ENCODE measurements at places on chromosomes 5 and 9.

GRCh38 chr5:10253390-10253789, 3.3 kb downstream of the CCT5 start:
- DNase-seq, result no peak

- DNase-seq, result no peak
Observed at GRCh38 chr5:64019746-64020145, 57.5 kb upstream of the HTR1A start.

DNA sequence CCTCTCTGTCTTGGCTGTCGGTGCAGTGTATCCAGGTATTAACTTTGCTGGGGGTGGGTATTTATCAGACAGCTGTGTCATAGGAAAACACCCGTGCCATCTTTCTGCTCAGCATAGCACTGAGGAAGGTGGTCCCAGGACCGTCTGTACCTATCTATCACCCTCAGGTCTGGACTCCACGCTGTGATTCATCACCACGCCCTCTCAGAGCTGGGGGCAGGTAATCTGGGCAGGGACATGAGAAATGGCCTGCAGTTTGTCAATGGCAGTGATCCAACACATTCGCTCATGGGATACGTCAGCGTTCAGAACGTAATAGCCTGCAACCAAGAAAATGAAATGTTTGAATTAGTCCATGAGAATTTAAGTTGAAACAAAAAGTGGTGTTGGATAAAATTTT, 151.6 kb upstream of the MAP1B start:
- no peak for DNase-seq

GRCh38 chr9:92180002-92180400, 64.8 kb upstream of the SPTLC1 start:
- DNase-seq, result no peak

DNA sequence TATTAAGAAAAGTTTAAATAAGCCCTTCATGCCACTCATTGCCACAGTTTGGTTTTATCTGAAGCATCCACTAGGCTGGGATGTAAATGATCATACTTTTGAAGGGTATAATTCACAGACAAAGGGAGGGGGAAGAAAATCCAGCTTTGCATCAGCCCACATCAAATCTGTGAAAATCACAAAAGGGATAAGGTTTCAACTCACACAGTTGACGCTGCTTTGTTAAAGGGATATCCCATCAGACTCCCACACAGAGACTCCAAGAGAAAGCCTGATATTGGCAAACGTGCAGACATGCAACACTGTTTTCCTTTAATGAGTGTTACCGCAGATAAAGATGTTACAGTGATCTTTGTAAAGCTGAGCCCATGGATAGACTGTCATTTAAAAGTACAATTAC, 602.9 kb downstream of the TLE1 start:
- DNase-seq, result no peak

DNA sequence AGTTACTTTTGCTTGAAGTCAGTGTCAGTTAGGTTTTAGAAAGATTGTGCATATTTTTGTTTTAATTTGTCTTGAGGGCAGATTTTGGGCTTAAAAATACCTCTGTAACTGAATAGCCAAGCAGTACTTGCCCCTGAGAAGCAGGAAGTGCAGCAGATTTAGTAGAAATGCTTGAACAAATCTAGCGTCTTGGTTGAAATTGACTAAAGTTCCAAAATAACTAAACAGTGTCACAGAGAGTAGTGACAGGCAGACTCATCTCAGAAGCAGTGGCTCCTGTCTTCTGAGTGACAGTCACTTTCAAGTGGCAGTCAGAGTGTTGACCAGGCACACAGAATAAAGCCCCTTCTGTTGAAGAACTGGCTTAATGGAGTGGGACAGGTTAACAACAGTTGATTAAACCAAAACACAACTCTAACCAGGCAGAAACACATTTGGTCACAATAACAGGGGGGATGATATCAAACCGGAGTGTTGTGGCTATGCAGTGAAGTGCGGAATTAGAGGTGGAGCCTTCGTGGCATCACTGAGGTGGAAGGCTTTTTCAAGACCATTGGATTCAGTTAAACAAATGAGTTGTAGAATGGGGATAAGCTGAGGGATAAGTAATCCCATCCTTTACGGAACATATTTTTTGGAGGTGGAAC, 29.1 kb downstream of the TRIO start:
- no peak for DNase-seq

DNA sequence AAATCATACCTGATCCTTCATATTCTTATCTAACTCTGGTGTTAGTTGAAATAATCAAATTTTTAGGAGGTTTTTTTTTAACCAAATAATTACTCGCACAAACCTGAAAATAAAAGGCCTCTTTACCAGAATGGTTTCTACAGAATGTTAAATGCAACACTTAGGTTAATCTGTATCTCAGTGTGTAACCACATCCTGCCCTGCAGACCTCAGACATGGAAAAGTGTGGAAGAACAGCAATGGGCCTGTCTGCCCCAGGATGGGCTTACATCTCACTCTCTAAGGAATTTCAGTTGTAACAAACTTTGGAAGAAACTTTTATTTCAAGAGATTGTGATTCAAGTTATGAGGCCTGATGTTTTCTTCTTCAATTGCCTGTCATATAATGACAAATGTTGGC, 32.5 kb upstream of the MIER3 start:
- DNase-seq, result no peak

- DNase-seq, result no peak
Observed at GRCh38 chr5:168952196-168952595, 348.7 kb downstream of the SLIT3 start.

DNA sequence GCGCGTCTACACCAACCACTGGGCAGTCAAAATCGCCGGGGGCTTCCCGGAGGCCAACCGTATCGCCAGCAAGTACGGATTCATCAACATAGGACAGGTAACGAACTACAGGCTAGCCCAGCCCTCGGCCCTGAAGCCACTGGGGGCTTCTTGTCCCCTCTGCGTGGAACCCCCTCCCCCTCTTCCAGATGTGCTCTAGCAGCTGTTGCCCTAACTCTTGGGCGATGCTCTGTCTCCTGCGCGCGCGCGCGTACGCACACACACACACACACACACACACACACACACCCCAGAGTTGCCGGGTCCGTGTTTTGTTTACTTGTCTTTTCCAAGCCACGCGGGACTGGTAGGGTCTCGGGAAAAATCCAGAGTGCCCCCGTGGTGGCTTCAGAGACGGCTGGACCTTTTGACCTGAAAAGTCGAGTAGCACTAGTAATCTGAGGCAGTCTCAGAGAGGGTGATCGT, 836 bp downstream of the PCSK5 start:
- peak; percentile 6 for DNase-seq

DNA sequence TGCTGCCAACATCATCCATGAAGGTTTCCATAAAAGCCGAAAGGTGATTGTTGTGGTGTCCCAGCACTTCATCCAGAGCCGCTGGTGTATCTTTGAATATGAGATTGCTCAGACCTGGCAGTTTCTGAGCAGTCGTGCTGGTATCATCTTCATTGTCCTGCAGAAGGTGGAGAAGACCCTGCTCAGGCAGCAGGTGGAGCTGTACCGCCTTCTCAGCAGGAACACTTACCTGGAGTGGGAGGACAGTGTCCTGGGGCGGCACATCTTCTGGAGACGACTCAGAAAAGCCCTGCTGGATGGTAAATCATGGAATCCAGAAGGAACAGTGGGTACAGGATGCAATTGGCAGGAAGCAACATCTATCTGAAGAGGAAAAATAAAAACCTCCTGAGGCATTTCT, 10.1 kb downstream of the TLR4 start:
- no peak for DNase-seq

GRCh38 chr5:58351190-58351589, 108.7 kb downstream of the PLK2 start:
- DNase-seq, result no peak

- DNase-seq, result no peak
Observed at GRCh38 chr9:91532325-91532724, 108.7 kb upstream of the NFIL3 start.

GRCh38 chr5:55044175-55044574, 20.1 kb downstream of the GZMK start:
- no peak for DNase-seq

GRCh38 chr9:134186471-134187109, 22.2 kb upstream of the RNU6ATAC start:
- no peak for DNase-seq

GRCh38 chr5:116176121-116176520, 91.3 kb downstream of the COMMD10 start:
- DNase-seq, result no peak

DNA sequence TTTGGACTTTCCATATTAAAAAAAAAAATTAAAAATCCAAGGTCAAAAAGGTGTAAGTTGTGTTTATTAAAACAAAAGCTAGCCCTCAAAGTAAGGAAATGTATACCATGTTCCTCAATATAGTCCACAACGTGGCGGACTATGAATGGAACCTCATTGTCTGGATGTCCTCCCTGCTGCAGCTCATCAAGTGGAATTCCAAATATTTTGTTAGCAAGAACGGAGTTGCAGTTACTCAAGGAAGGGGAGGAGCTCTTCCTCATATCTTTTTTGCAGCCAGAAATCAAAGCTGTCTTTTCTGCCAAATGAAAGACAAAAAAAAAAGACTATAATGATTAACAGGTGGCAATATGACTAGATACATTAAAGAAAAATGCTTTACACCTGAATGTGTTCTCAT, 14.0 kb downstream of the FAM13B start:
- no peak for DNase-seq

DNA sequence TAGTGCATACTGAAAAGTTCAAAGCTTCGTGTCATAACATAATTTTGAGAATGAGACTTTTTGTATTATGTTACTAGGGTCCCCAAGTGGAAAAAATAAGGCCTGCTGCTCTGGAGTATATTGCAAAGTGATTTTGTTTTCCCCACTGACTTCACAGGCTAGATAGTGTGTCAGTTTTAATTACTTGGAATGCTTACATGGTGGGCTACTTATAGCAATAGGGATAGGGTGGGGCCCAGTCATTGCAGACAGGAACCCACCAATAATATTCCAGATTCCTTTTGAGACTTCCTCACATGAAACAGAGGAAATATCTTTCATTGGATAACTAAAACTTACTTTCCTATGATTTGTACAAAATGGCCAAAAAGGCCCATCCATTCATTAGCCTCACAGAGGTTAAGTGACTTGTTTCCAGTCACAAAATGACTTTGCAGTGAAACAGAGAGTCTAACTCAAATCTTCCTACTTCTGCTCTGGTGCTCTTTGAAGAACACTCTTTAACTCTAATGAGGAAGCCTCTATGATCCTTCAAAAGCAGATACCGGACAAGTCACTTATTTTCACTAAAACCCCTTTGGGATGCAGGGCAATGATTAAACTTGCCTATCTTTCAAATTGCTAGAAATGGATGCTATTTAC, 16.2 kb upstream of the MEF2C start:
- DNase-seq, result no peak

GRCh38 chr5:115579216-115579615, 23.1 kb downstream of the TICAM2 start:
- DNase-seq, result no peak

DNA sequence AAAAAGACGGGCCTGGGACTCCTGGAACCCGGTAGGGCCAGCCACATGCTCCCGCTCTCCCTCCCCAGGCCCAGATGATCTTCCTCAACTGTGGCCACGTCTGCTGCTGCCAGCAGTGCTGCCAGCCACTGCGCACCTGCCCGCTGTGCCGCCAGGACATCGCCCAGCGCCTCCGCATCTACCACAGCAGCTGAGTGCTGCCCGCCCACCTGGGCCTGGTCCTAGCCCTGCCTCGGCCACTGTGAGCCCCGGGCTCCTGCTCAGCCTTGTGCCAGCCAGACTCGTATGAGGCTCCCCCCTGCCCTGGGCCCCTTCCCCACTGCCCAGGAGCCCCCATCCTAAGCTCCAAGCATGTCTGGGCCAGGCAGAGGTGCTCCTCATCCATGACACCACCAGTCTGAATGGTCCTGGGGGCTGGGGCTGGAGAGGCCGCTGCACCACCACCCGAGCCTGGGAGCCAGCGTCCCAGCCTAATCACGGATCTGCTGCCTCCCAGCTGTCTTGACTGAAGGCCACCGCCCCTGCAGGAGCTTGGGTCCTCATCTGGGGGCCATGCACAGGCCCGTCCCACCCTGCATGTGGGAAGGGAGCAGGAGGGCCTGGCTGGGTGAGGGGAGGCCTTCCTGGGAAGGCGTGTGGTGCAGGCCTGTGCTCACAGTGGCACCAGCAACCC, 51.5 kb downstream of the LRSAM1 start:
- DNase-seq, result no peak
